Tibial nerve (tissue), 4 donors: ENCODE measurements at places on chromosomes 7 and 10. TPM values are rescaled to one million over a fixed set of nuclear protein-coding genes. Genes with fewer than 3 reads are reported as not detected.

- no peak for DNase-seq
Measured at GRCh38 chr10:122328676-122329075, 45.8 kb upstream of the PLEKHA1 start.

DNA sequence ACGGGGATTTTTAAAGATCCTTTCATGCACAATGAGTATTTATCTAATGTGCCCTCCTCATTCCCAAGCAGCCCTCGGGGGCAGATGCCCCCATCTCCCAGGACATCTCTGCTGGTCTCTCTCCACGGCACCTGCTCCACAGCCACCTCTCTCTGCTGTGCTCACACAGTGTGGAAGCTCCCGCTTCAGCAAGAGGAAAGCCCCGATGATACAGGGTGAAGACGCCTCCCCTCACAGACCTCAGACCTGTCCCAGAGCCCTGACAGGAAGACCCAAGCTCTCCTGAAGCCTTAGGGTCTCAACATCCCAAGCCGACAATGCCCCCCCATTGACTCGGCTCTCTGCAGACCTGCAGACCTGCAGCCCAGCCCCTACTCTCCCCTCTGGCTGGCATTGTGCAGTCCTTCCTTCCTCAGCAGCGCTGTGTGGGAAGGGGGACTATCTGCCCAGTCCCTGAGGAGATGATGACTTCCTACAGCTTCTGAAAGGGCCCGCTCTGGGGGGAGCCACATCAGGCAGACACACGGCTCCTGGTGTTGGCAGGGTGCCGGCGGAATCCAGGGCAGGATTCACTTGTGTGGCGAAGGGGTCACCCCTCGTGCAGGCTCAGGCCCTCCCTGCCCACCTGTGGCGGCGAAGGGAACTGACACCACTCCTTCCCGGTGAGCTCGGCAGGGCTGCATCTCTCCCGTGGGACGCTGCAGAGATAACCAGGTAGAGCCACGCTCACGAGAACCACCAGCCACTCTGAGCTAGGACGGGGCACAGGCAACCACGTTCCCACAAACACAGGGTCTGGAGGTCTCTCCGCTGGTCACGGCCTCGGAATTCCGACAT is 61.8 kb downstream of the PTPRN2 start:
- DNase-seq = no peak

- no peak for DNase-seq
Measured at GRCh38 chr7:117559391-117559790, 79.6 kb downstream of the CFTR start.

- no peak for DNase-seq
Measured at GRCh38 chr7:74222851-74223710, 13.3 kb downstream of the LAT2 start.

GRCh38 chr10:77512219-77512578 is 125.4 kb downstream of the KCNMA1 start:
- DNase-seq = no peak

DNA sequence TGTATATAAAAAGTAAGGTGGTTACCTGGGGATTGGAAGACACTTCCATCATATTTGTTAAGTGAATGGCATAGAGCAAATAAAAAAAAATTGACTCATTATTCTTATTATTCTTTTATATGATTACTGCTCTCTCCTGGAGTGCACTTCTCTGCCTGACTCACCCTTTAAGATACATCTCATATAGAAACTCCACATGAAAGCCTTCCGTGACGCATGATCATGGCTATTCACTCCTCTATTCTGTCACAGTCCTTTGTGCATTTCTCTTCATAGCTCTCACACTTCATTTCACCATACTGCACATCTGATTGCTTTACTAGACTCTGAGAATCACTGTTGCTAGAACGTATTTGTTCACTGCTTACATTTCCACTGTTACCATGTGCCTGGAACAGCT is 597.3 kb downstream of the CNTNAP2 start:
- DNase-seq = no peak

DNA sequence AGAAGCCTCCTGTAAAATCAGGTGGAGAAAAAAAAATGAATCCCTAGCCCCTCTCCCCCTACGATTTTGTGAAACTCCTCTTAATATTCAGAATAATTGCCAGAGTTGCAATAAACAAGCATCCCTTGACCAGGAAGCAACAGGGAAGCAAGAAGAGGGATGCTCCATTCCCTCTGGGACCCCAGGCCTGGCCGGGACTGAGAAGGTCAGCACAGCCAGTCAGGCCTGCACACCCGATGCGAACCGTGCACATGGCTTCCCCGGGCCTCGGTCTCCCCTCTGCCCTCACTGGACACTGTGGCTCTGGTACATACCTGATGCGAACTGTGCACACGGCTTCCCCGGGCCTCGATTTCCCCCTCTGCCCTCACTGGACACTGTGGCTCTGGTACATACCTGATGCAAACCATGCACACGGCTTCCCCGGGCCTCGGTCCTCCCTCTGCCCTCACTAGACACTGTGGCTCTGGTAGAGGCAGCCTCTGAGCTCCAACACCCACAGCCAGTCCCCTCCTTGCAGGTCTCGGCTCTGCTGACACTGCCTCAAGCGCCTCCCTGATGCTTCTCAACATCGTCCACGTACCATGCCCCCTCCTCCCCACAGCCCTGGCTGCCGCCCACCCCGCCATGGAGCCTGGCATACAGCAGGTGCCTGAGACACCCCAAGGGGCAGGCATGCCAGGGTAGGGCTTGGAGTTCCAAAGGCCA is 138.6 kb downstream of the DIP2C start:
- no peak for DNase-seq

- no peak for DNase-seq
Measured at GRCh38 chr10:130634816-130635215, 498.6 kb downstream of the GLRX3 start.

DNA sequence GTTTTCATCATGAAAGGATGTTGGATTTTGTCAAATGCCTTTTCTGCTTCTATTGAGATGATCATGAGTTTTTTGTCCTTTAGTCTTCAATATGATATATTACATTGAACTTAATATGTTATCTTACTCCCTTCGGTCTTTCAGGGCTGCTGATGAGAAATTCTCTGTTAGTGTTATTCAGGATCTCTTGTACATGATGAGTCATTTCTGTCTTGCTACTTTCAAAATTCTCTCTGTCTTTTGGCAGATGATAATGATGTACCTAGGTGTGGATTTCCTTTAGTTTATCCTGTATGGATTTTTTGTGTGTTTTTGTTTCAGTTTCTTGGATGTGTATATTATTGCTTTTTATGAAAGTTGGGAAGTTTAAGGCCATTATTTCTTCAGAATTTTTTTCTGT is 320.9 kb upstream of the NPSR1 start:
- DNase-seq = no peak

DNA sequence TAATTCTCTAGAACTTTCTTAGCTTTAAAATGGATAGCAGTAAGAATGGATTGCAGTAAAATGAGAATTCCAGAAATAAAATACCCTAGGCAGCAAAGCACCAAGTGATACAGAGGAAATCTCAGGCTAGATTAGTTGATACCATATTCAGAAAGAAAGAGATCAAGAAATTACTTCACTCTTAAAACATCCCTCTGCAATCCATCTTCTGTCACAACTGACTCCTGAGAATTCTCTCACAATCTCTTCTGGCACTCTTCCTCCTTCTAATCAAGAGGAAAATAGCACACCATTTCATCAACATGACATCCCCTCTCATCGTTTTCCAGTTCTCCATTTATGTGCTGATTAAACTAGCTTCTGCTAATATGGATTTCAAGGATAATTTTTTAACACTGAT is 42.2 kb upstream of the LAMB1 start:
- no peak for DNase-seq

GRCh38 chr10:5958077-5958476 is 19.3 kb downstream of the IL15RA start:
- DNase-seq = no peak

DNA sequence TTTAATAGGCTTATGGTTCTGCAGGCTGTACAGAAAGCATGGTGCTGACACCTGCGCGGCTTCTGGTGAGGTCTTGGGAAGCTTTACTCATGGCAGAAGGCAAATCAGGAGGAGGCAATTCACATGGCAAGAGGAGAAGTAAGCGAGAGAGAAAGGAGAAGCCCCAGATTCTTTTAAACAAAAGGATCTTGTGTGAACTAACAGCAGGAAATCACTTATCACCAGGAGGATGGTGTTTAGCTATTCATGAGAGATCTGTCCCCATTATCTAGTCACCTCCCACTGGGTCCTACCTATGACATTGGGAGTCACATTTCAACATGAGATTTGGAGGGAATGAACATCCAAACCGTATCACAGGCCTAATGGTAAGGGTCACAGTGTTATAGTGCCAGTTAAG is 678.0 kb upstream of the KCND2 start:
- no peak for DNase-seq

DNA sequence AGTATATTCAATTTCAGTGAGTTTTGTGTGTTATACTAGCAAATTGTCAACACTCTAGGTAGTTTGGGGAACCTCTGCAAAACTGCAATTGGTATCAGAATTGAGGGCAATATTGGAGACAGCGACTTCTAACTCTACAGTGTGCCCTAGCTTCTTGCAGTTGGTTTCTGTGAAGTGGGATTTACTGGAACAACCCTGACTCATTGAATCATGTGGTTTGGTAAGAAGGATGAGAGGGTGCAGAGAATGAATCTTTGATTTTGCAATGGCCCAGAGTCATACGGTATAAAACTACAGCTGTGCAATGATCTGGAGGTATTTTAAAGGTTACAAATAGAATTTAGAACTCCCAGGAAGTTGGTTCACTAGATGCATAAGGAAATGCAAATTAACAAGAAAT is 129.1 kb upstream of the PPP1R3A start:
- DNase-seq = no peak

GRCh38 chr10:73785721-73786511 is 510 bp downstream of the ZSWIM8 start:
- no peak for DNase-seq

GRCh38 chr7:15370441-15370840 is 191.4 kb downstream of the AGMO start:
- DNase-seq = no peak

GRCh38 chr10:129333706-129334105 is 133.3 kb upstream of the MGMT start:
- no peak for DNase-seq

DNA sequence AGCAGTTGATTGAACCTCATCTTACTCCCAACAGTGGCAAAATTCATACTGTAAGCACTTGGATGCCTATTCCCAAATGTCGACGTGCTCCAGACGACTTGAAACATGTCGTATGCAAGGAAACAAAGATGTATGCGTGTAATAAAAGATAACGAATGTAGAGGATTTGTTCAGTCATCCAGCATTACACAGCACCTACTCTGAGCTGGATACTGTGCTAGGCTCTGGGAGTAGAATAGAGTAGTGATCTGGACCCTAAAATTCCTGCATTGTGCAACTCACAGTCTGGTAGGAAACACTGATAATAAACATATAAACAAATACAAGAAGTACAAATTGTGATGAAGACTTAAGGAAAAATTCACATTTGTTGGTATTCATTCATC is 5.6 kb upstream of the TBX20 start:
- DNase-seq = no peak

DNA sequence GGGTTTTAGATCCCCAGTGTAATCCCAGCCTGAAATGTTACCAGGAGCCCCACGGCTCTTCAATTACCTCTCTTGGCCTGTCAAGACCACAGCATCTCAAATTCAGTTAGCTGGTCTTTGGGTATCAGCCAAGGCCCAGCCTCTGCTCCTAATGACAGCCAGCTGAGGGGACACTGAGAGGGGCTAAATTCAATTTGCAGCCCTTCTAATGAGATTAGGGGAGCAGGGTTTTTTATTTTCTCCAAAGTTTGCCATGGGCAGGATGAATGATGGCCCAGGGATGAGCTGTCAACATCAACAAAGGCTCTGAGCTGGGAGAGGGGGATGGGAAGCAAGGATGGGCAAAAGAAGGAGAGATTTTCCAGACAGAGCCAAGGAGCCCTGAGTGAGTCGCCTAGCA is 116.8 kb upstream of the TBX20 start:
- no peak for DNase-seq

- no peak for DNase-seq
Measured at GRCh38 chr10:75658915-75659314, 227.5 kb downstream of the LRMDA start.

- DNase-seq = no peak
Measured at GRCh38 chr7:46848944-46849343, 733.0 kb downstream of the TNS3 start.

DNA sequence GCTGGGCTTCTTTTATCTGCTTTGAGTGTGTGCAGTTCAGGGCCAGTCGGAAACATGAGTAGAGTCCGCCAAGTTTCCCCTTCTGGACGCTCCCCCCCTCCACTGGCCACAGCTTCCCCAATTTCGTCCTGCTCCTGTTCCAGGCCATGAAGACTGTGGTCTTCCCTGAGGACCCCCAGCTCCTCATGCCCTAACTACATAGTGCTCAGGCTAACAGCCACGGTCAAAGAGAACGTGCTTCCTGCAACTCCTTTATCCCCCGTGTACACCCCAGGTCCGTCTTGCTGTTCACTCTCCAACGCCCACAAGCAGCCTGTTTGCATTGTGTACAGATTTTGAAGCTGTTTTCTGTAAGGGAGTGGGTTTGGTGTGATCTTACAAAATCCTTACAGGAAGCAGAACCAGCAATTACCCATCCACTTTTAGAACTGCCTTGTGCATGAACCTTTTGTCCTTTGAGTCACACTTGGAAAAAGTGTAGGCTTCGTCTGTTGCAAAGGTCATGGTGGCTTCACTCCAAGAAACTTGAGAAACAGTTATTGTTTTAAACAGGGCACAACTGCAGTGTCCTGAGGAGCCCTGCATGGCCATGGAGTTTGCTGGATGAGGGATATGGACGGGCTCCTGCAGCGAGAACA is 77.0 kb upstream of the FAM20C start:
- DNase-seq = no peak

GRCh38 chr10:117762819-117763172 is 220.2 kb downstream of the EMX2 start:
- no peak for DNase-seq

- DNase-seq = no peak
Measured at GRCh38 chr7:66296001-66296521, 90.9 kb downstream of the TPST1 start.

DNA sequence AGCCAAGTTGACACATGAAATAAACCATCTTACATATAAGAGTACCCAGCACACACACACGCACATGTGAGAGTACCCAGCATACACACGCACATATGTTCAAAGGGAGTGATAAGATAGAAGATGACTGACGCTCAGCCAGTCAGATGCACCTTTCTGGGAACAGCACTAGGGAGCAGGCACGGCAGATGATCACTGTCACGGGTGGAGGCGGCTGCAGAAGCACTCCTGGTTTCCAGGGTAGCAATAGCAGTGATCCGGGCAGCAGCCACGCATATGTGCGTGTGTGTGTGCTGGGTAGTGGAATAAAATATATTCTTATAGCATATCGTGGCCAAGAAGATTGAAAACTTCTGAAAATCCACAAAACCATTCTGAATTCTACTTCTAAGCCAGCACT is 85.8 kb upstream of the NAMPT start:
- no peak for DNase-seq

The PLAU gene
- 2.5 TPM for total RNA-seq

The NRG3 gene
- total RNA-seq = 1.1 TPM

The PDE1C gene
- total RNA-seq = 13.1 TPM

The SPACDR gene
- total RNA-seq = 2.1 TPM

The IDI2 gene
- total RNA-seq = not detected

The WEE2 gene
- total RNA-seq = not detected

The SEC31B gene
- 16.5 TPM for total RNA-seq

The UCMA gene
- total RNA-seq = not detected

The COPS6 gene
- 56.4 TPM for total RNA-seq

The TRPV5 gene
- not detected for total RNA-seq
